ENCODE measurements at places on chromosomes 16 and 17.

DNA sequence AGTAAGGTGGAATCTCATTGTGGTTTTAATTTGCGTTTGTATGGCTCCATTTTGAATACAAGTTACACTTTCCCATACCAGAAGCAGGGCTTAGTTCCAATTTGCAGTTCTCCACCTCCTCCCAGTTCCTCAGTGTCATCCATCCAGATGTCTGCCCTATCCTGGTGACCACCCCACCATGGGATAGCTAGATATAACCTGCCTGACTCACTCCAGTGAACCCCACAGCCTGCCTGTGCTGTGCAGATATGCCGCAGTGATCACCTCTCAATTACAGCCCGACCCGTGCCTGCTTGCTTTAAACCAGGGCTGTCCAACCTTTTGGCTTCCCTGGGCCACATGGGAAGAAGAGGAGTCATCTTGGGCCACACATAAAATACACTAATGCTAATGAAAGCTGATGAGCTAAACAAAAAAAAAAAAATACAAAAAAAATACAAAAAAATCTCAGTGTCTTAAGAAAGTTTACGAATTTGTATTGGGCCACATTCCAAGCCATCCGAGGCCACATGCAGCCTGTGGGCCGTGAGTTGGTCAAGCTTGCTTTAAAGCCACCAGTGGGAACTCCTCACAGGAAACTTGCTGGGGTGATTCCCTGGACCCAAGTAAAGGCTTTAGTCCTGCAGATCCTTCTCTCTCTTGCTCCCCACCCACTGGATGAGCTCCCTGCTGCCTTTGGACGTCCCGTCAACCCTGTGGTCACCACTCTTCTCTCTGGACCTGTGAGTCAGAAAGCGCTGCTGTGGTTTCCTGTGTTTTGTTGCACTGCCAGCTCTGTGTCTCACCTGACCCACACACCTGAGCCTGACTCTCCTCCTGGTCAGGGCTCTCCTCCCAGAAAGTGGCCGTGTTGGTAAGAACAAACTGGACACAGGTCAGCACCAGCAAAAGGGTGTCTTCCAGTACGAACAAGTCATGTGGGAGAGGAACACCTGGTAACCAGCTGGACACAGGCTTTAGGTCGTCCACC lies 83.0 kb downstream of the EMP2 start:
- H3K27ac ChIP-seq: no peak overlapping the region

DNA sequence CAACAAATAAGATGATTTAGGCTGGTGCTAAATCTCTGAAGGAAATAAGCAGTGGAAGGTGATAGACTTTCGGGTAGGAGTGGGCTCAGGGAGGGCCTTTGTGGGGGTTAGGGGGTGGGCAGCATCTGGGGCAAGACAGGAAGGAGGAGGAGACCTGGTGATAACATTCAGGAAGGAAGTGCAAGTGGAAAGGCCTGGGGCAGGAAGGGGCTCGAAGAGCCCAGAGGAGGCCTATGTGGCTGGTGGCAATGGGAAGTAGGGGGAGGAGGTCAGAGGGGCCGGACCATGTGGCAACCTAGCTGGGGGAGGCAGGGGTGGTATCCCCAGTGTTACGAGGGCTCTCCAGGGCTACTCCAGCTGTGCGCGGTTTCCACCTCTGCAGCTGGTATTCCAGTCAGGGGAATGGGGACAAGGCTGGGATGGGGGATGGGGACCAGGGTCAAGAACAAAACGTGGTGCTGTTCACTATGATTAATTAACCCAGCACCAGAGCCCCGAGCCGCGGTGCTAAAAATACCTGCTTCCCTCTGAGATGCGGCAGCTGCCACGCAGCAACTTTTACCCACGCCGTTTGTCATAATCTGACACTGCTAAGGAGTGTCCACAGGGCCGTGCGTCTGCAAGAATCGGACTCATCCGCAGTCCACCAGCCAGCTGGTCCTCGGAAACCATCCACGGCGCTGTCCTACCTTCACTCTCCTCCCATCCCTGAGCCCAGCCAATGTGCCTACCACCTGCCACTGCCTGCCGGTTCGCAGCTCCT lies 5.2 kb upstream of the CCDC182 start:
- H3K36me3 ChIP-seq: no peaks in the 10 kb centered on the region
- no peak overlapping the region for H3K27ac ChIP-seq
- H3K4me1 ChIP-seq: no peaks in the 10 kb centered on the region
- no peak for DNase-seq

- H3K27me3 ChIP-seq: no peaks in the 10 kb centered on the region
- H3K27ac ChIP-seq: no peak overlapping the region
- H3K4me1 ChIP-seq: no peaks in the 10 kb centered on the region
- no peak for DNase-seq
- no peak overlapping the region for H3K4me3 ChIP-seq
- no peaks in the 10 kb centered on the region for H3K36me3 ChIP-seq
Observed at GRCh38 chr17:11332706-11333105, 91.7 kb downstream of the SHISA6 start.

GRCh38 chr17:71942626-71943025 lies 178.2 kb upstream of the SOX9 start:
- no peak for DNase-seq
- no peaks in the 10 kb centered on the region for H3K27me3 ChIP-seq
- no peak overlapping the region for H3K4me3 ChIP-seq
- H3K4me1 ChIP-seq: no peaks in the 10 kb centered on the region
- no peaks in the 10 kb centered on the region for H3K36me3 ChIP-seq
- no peak overlapping the region for H3K27ac ChIP-seq

- no peak overlapping the region for H3K27ac ChIP-seq
- peaks cover 4% of the 10 kb centered on the region for H3K36me3 ChIP-seq
- peaks cover 4% of the 10 kb centered on the region for H3K4me1 ChIP-seq
- DNase-seq: no peak
Observed at GRCh38 chr16:57509231-57509923, 23.1 kb upstream of the DOK4 start.

GRCh38 chr17:76594690-76595089 lies 9.0 kb upstream of the ST6GALNAC2 start:
- H3K27ac ChIP-seq: no peak overlapping the region
- H3K27me3 ChIP-seq: no peaks in the 10 kb centered on the region
- no peak for DNase-seq
- H3K4me3 ChIP-seq: no peak overlapping the region

- no peak overlapping the region for H3K4me3 ChIP-seq
- DNase-seq: no peak
- H3K27me3 ChIP-seq: no peaks in the 10 kb centered on the region
- H3K27ac ChIP-seq: no peak overlapping the region
- H3K36me3 ChIP-seq: no peaks in the 10 kb centered on the region
Observed at GRCh38 chr17:16478649-16479048, 13.3 kb downstream of the LRRC75A start.

DNA sequence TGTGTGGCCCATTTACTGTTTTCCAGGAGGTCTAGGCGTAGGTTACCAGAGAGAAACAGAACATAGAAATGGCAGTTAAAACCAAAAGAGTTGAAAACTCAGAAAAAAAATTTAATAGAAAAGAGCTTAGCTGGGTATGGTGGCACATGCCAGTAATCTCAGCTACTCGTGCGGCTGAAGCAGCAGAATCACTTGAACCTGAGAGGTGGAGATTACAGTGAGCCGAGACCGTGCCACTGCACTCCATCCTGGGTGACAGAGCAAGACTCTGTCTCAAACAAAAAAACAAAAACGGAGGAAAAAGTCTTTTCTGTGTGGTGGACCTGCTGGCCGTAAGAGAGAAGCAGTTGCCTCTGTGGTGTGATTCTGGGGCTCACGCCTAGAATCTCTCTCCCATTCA lies 35.8 kb downstream of the MRTFB start:
- no peak overlapping the region for H3K27ac ChIP-seq
- DNase-seq: no peak
- no peaks in the 10 kb centered on the region for H3K27me3 ChIP-seq
- peaks cover 13% of the 10 kb centered on the region for H3K4me1 ChIP-seq

DNA sequence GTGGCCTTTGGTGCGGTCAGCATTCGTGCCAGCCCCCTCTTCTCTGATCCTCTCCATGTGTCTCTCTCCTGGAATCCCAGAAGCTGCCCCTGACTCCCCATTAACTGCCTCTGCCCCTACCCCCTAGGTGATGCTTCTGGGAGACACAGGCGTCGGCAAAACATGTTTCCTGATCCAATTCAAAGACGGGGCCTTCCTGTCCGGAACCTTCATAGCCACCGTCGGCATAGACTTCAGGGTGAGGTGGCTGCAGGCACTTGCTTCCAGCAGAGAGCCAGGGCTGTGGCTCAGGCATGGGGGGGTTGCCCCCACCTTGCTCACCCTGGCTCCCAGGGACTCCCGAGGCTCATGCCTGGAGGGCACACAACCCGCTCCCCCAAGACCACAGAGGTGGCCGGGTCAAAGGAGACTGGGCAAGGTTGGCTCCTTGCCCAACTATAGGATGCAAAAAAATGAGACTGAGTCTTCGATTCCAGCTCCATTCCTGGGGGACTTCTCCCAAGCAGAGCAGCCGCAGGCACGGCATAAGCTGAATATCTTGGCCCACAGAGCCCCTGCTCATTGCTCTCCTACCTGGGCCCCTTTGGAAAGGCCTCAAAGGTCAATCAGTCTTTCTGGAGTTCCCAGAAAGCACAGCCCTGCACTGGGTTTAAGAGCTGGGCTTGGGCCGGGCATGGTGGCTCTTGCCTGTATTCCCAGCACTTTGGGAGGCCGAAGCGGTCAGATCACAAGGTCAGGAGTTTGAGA lies 3.8 kb downstream of the RAB37 start:
- no peak overlapping the region for H3K4me3 ChIP-seq
- H3K27ac ChIP-seq: no peak overlapping the region
- peaks cover 57% of the 10 kb centered on the region for H3K4me1 ChIP-seq
- DNase-seq: no peak

Data from SJSA1 (cell line).